Stimulated activated CD4-positive, alpha-beta T cell treated with anti-CD3 and anti-CD28 coated beads, Interleukin-4, amount 100 ng/mL, for 48 hours (primary cell): ENCODE measurements at places on chromosomes 6 and 20.

DNA sequence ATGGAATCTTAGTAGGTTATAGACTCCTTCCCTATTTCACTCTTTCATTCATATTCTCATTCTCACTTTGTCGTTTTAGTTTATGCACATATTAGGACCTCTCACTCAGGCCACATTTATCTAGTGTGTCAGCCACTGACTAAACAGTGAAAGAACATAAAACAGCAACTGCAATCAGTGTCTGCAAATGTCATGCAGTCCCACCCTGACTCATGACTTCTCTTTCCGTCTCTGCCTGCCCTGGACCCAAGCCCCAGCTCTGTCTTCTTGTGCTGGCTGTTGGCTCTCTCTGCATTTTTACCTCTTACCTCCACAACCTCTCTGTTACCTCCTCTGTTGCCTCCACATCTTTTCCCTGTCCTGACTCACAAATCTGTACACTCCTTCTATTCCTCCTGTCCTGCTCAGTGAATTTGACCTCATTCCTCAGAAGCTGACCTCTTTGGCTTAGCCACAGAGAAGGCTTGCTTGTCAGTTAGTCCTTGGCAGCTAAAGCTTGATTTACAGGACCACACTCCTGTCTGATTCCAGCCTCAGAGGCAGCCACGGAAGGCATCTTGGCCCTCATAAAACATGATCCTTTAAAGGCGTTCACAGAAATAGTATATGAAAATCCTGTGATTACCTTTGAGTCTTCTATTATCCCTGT lies 247.6 kb downstream of the PKHD1 start:
- DNase-seq: no peak

- DNase-seq: no peak
Observed at GRCh38 chr6:90088009-90088408, 193.7 kb downstream of the GJA10 start.

GRCh38 chr6:149929422-149929821 lies 6.5 kb upstream of the RAET1G start:
- no peak for DNase-seq

- no peak for DNase-seq
Observed at GRCh38 chr6:112636650-112637262, 289.6 kb downstream of the RFPL4B start.

DNA sequence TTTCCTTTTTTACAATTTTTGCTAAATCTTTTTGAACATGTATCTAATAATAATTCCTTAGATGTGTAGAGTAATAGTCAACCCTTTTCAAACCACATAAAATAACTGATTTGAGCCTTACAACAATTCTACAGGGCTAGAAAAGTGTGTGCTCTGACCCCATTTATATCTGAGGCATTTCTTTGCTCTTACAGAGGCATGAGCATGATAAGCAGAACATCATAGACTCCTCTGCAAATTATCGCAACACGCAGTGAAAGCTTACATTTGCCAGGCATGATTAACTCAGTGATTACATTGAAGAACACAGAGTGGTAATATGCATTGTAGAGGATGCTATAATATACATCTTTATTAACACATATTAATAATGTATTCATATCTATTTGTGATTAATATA lies 120.4 kb downstream of the SIM1 start:
- DNase-seq: no peak

GRCh38 chr6:74997646-74998045 lies 208.2 kb downstream of the COL12A1 start:
- DNase-seq: no peak

DNA sequence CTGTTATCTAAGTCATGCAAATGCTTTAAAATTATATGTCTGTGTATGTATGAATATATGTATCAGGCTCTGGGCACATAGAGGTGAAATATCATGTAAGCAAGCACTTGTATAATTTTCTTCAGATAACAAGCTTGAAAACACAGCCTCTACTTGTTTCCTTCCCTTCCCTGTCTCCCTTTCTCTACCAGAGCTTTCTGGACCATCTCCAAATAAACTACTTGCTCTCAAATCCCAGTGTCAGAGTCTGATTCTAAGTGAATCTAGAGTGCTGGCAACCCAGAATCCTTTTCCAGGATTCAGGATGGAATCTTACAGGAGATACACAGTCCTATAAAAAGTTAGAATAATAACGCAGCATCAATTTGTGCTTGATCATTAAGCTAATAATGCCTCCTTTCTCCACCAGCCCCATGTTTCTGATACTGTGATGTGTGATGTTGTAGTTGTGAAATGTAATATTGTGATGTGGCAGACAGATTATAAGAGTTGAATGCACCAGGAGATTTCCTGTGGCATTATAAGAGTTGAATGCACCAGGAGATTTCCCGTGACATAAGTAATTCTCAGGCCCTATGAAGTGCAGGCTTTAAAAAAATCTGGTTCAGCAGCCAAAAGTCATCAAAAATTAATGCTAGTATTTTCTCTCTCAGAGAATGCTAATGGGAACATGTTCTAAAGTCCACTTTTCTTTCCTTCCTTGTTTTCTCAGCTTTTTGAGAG lies 89.6 kb downstream of the PCSK2 start:
- DNase-seq: no peak

GRCh38 chr6:3032986-3033385 lies 33.3 kb downstream of the NQO2 start:
- DNase-seq: no peak

DNA sequence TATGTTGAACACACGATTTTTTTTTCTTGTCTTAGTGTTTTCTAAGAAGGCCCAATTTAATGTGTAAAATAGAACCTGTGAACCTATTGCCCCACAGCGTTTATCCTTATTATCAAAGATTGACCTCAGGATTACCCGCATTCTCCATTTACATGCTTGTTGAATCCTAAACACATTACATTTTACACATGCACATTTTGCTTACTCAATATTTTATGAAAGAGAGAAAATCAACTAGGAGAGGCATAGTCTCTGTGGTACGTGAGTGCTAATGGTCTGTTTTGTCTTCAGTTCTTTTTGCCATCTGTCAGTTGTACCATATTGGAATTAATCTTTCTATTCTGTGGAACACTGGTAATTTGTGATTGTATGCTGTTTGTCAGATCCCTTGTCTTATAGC lies 80.1 kb upstream of the SMIM8 start:
- DNase-seq: no peak

DNA sequence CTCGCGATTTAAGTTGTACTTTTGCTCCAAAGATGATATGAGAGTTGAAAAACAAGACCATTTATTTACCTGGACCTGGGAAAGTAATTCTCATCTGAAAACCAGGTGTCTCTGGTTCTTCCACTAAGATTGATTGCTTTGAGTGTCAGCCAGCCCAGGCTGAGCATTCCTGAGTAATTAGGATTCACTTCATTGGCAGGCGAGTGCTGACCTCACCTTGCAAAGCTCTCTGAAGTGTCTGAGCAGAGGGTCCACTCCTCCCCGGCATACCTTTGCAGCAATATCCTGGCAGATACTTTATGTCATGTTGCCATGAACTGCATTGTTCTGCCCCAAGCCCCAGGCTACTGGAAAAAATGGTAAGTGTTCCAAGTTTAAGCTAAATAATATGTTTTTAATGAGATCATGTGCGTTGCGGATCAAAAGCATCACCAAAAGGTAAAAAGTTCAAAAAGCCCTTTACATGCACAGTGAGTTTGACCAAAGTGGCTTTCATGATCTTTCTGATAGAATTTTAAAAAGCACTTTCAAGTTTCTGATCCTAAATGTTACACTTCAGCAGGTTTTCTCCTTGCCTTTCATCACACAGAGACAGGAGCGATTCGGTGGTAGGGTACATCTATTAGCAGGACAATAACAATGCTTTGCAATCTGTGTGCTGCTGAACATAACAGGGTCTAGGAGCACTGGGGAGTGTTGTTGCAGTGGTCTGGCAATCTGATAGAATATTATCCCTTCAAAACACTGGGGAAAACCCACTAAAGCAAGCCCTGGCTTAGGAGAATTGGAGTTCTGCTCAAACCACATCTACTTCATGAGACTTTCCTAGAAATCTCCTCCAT lies 127.8 kb upstream of the EEF1E1 start:
- no peak for DNase-seq

GRCh38 chr6:67190733-67191132 lies 1444.3 kb upstream of the ADGRB3 start:
- no peak for DNase-seq

- peak; percentile 20 for DNase-seq
Observed at GRCh38 chr20:5947276-5947675, 3.1 kb downstream of the TRMT6 start.

GRCh38 chr20:17562804-17563305 lies 7.0 kb upstream of the DSTN start:
- no peak for DNase-seq

DNA sequence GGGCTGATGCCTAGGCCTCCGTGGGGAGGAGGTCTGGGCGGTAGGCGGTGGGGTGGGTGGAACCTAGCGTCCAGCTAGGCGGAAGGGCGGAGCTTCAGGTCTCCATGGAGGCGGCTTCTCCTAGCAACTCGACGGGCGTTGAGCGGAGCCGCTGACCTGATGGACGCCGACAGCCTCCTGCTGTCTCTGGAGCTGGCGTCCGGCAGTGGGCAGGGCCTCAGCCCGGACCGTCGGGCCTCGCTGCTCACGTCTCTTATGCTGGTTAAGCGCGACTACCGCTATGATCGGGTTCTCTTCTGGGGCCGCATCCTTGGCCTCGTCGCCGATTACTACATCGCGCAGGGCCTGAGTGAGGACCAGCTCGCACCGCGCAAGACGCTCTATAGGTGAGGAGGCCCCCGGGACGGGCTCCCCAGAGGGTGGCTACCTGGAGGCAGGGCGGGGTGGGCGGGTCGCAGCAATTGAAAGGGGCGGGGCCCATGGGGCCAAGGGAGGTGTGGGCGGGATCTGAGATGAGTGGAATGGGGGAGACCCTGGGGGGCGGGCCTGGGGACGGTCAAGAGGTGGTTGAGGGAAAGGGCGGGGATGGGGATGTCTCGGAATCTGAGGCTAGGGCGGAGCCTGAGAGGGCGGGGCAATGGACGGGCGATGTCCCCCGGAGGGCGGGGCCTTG lies at the start of gene RSPH9:
Gene RSPH9, plus strand, starts transcription at position 97 of the 673 bp plus-strand sequence. Its CDS starts 63 bp downstream, at position 160.
- peak; percentile 60 for DNase-seq

DNA sequence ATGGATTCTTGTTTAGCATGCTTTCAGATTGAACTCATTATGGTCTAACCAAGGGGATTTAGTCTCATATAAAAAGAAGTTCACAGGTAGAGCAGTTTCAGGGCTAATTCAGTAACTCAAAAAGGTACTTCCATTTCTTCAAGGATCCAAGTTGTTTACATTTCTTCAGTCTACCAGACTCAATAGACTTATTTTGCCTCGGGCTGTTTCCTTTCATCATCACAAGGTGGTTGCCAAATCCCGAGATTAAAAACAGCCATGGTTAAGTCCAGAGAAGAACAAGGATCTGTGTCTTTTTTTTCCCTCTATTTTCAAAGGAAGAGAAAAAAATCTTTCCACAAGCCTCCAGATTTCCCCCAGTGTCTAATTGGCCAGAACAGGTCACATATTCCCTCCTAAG lies 69.8 kb upstream of the SNX9 start:
- DNase-seq: no peak

DNA sequence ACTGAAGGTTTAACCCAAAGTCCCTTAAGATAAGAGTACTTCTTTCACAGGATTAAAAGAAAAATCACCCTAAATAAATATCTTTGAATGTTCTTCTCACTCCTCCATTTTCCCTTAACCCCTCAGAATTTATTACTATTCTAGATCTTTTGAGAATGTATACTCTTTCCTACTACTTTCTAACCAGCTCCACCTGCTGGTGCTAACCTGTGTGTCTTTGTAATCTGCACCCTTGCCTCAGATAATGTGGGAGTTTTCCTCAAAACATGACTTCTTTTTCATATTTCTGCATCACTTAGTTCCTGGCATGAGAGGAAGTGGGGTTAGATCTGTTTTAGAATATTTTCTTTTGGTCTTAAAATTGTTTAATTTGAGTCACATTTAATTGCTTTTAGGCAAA lies 394.2 kb downstream of the BMP2 start:
- no peak for DNase-seq

- no peak for DNase-seq
Observed at GRCh38 chr6:167565884-167566599, 241.2 kb downstream of the TTLL2 start.

- DNase-seq: no peak
Observed at GRCh38 chr6:31829633-31830283, 2.2 kb downstream of the HSPA1B start.

DNA sequence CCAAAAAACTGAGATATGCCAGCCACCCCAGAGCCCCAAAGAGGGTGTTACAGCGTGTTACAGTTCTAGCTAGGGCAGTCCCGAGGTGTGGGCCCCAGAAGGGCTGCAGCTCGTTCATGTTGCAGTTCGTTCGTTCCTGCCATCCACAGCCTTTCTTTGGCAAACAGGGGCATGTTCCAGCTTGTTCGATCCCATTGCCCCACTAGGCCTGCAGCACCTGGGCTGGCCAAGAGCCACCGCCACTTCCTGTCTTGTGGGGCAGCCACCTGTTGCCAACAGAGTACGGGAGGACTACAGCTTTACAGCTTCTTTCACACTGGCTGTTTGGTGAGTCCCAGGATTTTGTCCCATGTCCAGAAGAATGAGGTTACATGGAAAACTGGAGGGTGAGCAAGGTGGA lies 198.1 kb downstream of the MMUT start:
- no peak for DNase-seq

DNA sequence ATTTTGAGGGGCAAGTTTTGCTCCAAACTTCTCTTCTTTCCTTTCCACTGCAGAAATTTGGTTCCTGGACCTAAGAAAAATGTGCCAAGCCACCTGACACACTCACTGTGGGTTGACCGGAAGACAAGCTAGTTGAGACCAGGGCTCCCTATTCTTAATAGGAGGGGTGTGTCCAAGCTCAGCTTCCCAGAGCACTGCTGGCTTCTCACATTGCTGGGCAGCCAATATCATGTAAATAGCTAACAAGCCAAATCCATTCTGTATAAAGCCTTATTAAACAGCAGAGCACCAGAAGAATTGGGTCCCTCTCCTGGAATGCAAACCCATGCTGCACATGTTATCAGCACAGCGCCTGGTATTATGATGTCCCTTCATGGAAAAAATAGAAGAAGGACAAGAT lies 17.0 kb upstream of the SAMD3 start:
- no peak for DNase-seq

DNA sequence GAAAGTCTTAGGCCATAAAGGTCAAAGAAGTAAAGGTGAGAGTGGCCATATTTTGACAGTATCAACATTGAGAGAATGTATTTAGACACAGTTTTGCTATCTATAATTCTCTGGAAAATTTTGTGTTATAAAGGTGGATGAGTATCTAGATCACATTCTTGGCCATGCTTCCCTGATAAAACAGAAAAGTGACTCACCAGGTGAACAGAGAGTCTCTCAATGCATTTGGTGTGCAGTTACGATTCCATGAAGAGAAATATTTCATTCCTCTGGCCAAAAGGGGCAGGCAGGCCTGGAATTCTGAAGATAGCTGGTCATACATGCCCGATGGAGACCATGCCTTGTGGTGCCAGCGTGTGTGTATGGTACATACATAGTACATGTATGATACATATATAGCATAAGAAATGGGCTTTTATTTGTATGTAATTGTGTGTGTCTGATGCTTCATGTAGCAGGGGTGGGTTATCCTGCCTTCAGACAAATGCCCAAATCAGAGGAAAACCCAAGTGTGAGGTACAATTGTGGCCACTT lies 164.0 kb downstream of the SOBP start:
- DNase-seq: no peak
